Fibroblast of skin of right biceps (primary cell): ENCODE measurements at places on chromosomes 16 and 17.

DNA sequence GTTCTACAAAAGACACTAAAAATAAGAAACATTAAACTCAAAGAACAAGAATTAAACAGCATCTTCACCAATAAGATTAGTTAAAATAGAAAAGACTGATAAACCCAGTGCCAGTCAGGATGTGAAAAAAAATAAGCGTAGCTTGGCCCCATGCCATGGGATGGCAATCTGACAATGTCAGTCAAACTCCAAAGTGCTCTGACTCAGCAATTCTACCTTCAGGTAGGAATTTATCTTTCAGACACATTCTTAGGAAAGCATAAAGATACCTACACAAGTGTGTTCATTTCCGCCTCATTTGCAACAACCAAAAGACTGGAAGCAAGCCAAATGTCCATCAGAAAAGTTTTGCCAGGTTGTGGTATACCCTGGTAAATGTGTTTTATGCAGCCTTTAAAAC, 9.1 kb upstream of the MPO start:
- DNase-seq: no peak

GRCh38 chr16:57091200-57091974, 996 bp upstream of the CPNE2 start:
- DNase-seq: peak; percentile 56

DNA sequence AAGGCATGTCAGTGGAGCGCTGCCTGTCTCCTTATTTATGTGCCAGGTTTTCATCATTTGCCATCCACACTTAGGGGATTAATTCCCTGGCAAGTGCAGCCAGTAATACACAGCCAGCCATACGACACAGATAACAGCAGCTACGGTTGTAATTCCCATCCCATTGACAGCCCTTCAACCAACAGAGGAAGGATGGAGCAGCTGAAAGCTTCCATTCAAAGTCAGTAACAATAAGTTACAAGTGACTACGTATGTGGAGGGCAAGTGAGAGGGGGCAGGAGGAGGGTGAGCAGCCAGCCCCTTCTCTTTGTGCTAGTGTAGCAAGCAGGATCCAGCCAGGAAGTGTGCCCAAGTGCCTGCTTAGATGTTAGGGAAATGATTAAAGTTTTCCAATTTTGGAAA, 53.8 kb upstream of the LYRM9 start:
- no peak for DNase-seq

- no peak for DNase-seq
Measured at GRCh38 chr17:10724546-10725195, 5.2 kb downstream of the TMEM220 start.

DNA sequence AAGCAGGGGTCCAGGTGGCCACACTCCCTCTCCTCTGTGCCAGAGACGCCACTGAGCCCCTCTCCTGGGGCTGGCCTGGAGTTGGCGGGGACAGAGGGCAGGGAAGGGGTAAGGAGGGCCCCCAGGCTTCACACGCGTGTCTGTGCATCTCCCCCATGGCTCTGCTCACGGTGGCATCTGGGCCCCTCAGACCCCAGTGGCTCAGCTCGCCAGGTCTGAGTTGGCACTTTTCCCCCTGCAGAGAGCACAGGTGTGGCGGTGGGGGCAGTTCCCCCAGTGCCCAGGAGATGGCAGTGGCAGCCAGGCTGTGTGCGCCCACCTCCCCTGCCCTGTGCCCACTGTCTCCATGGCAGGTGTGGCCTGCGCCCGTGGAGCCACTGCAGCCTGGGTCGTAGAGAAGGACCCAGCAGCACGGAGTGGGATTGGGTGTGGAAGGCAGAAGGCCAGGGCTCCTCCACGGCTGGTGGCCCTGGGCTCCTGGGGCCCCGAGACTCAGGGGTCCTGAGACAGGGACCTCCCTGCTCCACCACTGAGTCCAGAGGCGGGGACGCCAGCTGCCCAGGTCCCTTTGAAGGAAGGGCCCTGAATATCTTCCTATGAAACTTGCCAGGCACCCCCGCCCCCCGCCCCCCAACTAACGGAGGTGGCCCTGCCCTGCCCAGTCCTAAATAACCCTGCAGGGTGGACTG, 4.3 kb upstream of the APRT start:
- DNase-seq: no peak

DNA sequence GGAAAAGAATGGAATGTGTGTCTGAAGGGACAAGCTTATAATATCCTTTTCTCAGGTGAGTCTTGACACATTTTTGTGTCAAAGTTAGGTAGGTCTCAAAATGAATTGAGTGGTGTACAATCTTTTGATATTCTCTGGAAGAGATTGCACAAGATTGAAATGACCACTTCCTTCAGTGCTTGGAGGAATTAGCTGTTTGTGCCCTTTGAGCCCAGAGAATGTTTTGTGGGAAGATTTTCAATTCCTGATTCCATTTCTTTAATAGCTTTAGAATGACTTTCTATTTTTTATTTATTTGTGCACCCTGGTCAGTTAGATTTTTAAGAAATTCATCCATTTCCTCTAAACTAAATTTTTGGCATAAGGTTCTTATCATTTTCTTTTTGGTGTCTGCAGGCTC, 1.6 kb upstream of the CCL13 start:
- no peak for DNase-seq

GRCh38 chr16:35195173-35195863, 1735.9 kb downstream of the TP53TG3F start:
- no peak for DNase-seq

- DNase-seq: no peak
Measured at GRCh38 chr16:3140603-3141427, 6.0 kb downstream of the ZNF213 start.

- DNase-seq: no peak
Measured at GRCh38 chr16:57679767-57680482, 11.8 kb downstream of the ADGRG3 start.

DNA sequence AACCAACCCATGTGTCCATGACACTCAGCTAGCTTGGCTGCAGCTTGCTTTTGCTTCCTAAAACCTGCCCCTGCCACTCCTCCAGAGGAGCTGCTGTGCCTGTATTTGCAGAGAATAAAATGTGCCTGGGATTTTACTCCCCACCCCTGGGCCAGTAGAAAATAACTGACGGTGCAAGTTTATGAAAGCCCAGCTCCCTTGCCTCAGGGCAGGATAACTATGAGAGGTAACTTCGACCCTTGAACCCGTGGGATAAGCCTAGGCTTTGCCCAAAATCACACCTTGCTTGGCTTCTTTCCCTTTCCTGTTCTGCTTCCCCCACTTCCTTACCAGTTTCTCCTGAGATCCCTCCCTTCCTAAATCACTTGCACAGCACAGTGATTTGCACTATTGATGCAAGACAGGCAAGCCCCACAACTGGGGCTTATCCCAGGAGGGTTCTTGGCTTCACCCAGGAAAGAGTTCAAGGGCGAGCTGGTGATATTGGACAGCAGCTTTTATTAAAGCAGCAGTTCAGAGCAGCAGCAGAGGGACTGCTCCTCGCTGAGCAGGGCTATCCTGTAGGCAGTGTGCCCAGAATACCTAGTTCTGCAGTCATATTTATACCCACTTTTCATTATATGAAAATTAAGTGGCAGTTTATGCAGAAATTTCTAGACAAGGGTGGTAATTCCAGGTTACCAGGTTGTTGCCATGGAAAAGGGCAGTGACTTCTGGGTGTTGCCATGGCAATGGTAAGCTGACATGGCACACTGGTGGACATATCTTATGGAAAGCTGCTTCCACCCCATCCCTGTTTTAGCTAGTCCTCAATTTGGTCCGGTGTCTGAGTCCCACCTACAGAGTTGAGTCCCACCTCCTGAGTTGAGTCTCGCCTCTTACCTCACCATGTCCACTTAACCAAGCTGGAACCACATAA, 6.3 kb upstream of the ERCC4 start:
- no peak for DNase-seq

- DNase-seq: no peak
Measured at GRCh38 chr16:67948015-67948414, 4.1 kb upstream of the LCAT start.

DNA sequence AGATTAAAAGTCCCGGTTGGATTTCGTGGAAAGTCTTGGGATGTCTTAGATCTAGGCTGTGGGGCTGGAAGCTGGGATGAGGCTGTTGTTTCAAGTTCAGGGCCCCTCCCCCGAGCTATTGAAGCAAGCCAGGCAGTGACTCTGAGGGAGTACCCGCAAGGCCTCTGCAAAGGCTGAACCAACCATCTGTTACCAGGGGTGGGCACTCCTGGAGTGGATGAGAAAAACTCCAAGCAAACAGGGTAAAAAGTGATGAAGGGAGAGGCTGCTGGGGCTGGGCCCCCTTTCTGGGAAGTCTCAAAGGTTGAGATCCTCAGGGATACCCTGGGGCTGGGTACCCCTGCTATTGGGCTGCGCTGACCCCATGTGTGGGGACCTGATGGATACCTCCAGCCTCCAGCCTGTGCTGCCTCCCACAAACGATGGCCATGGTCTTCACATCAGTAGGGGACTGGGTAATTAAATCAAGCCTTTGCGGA, 82.4 kb upstream of the KIFC3 start:
- no peak for DNase-seq

GRCh38 chr16:3017794-3018506, at the start of gene CLDN6:
Gene CLDN6, minus strand, starts transcription at chr16:3018183. Its CDS starts 2,162 bp downstream, at chr16:3016021.
- peak; percentile 30 for DNase-seq

DNA sequence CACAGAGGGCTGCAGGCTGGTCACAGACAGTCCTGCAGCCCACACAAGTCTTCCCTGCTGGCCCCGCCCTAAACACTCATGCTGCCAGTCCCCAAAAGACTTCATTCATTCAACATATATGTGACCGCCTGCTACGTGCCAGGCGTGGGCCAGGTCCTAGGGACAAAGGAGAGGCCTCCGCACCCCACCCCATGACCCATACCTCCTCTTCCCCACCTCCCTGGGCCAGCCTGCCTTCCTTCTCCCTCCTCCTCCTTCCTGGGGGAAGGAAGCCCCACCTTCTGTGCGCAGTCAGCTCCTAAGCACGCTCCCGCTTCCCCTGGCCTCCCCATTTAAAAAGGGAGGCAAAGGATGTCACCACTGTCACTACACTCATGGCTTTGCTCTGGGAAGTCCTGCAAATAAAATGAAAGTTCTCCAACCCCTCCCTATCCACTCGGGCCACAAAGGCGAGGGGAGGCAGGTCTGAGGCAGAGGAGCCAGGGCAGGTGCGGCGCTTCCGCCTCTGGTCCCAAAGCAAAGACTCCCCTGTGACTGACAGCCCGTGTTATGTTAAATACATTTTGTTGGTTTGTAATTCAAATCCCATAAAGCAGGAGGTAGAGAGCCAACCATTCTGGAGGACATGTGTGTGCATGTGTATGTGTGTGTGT, 9.0 kb downstream of the DNAAF8 start:
- DNase-seq: peak; percentile 7

GRCh38 chr17:48026502-48027321, 10.9 kb downstream of the COPZ2 start:
- peak; percentile 87 for DNase-seq

GRCh38 chr17:69455040-69455439, 40.5 kb downstream of the MAP2K6 start:
- no peak for DNase-seq

GRCh38 chr17:50289991-50290702, 15.9 kb downstream of the TMEM92 start:
- peak; percentile 99 for DNase-seq

- DNase-seq: no peak
Measured at GRCh38 chr16:72427783-72428331, 255.9 kb upstream of the PMFBP1 start.
